ENCODE measurements at places on chromosomes 5 and 9.

GRCh38 chr9:120985819-120986222, 59.2 kb upstream of the TRAF1 start:
- no peak for DNase-seq

DNA sequence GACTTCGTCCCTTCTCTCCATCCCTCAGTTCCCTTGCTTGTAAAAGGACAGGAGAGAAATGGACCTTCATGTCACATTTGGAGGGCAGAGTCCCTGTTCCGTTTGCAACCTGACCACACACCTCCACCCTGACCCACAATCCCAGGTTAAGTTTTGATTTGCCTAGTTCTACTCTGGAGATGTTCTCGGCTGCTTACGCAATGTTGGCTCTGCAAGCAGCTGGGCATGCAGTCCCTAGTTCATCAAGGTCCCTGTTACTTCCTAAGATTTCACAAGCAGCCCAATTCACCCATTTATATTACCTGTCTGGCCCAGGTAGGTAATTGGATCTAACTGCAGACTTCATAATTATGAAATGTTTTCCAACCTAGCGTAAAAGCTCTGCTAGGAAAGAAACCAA, 28.8 kb downstream of the SLIT3 start:
- no peak for DNase-seq

DNA sequence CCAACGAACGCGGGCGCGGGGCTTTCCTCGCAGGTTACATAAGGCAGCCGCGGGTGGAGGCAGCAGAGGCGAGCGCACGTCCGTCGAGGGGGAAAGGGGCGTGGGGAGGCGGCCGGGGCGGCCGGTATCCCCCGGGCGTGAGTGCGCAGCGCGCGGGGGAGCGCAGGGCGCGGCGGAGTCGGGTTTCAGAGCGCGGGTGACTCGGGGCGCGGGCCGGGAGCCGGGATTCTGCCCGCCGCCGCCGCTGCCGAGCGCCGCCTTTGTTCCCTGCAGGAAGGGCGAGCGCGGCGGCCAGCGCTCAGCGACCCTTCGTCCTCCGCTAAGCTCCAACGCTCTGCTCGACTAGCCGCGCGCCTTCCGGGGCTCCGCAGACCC, at the start of gene COL15A1:
Gene COL15A1, plus strand, starts transcription at position 226 of the 375 bp plus-strand sequence. CDS start 155 bp downstream, outside the sequence.
- no peak for DNase-seq

DNA sequence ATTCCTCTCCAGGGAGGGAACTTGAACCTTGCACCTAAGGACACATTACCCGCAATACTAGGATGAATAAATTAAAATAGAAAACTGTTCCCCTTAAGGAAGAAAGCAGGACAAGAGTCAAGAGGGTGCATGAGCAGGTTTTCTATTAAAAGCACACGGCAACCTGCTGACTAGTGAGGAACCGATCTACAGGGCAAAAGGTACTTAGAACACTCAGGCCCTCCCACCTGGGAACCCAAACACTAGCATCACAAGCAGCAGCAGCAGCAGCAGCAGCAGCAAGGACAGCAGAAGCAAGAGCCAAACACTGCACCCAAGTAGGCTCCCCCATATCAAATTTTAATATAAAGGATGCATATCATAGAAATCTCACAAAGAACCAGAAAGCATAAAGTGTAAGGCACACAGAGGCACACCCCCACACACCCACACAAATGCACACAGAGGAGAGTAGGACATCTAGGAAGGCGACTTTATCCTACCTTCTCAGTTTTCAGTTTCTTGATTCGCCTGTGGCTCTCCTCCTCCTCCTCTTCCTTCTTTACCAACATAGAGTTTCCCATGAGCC, 2.8 kb downstream of the ZNF608 start:
- no peak for DNase-seq

DNA sequence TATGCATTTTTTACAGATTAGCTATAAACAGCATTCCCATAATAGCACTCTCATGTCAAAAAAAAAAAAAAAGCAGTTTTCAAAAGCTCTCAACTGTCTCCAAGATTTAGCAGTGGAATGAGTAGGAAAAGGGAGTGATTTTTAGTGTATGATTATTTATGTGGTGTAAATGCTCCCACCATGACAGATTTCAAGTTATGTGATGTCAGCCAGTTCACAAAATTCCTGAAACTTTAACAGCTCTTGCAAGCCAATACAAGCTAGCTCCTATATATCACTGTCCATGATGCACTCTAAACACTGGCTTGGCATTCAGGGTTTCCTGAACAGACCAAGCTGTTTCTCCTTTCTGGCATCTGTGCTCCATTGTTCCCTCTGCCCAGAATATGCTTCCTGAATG, 7.9 kb upstream of the ANKDD1B start:
- DNase-seq, result no peak
